ENCODE measurements at places on chromosomes 3 and 15. TPM values are rescaled to one million over a fixed set of nuclear protein-coding genes. Genes with fewer than 3 reads are reported as not detected.

Gene XXYLT1
- total RNA-seq: 11.2 TPM

Gene SRGAP3
- total RNA-seq: 3.4 TPM

Gene SLC35A5
- 32.1 TPM for total RNA-seq

Gene MUC20
- 15.6 TPM for total RNA-seq

Gene LRRN1
- 2.5 TPM for total RNA-seq

Gene STAB1
- 4.5 TPM for total RNA-seq

Gene TTLL13
- 0.22 TPM for total RNA-seq

Gene ZNF80
- total RNA-seq: 0.42 TPM

Gene ZNF502
- total RNA-seq: 5.5 TPM

Gene SCAMP5
- total RNA-seq: 0.59 TPM

Gene GPR156
- total RNA-seq: 0.20 TPM

Gene C2CD4A
- total RNA-seq: not detected

Gene TRIM42
- not detected for total RNA-seq

Gene LRRC2
- not detected for total RNA-seq

Gene HYKK
- 0.42 TPM for total RNA-seq

Gene GOLGA8T
- total RNA-seq: not detected

Gene HES1
- total RNA-seq: 2.4 TPM

Gene FYCO1
- total RNA-seq: 16.5 TPM

Gene MASP1
- not detected for total RNA-seq

Gene RNF7
- total RNA-seq: 40.9 TPM

Gene SV2B
- total RNA-seq: not detected

Gene FBXO40
- total RNA-seq: not detected

Gene WDR93
- total RNA-seq: 0.29 TPM

Gene MYNN
- 25.5 TPM for total RNA-seq

Gene TRH
- not detected for total RNA-seq

Gene ADGRG7
- not detected for total RNA-seq

Gene PRR23A
- total RNA-seq: not detected

Gene RTP3
- not detected for total RNA-seq

Gene RETNLB
- total RNA-seq: not detected

Gene PLA2G4E
- total RNA-seq: not detected

Gene DPPA4
- 3.3 TPM for total RNA-seq

Gene GRK7
- not detected for total RNA-seq

Gene SLC15A2
- total RNA-seq: 14.4 TPM

Gene GPR62
- total RNA-seq: not detected

Gene CDHR4
- 0.32 TPM for total RNA-seq

Gene MLF1
- 0.32 TPM for total RNA-seq

Gene MYRIP
- total RNA-seq: 0.10 TPM

Gene ZNF609
- total RNA-seq: 32.9 TPM

Gene SPESP1
- total RNA-seq: 1.1 TPM

Gene FRMD5
- not detected for total RNA-seq

Gene FOXL2NB
- total RNA-seq: not detected

Gene MAGI1
- not detected for total RNA-seq

Gene ITIH1
- total RNA-seq: 0.53 TPM

Gene CAPN3
- total RNA-seq: 44.2 TPM

Gene NDN
- total RNA-seq: not detected

Gene FEZF2
- total RNA-seq: not detected
